ENCODE measurements at places on chromosomes 12 and 14. TPM values are rescaled to one million over a fixed set of nuclear protein-coding genes. Genes with fewer than 3 reads are reported as not detected.

Gene NID2
- 23.5 TPM for total RNA-seq

Gene APOF
- not detected for total RNA-seq

Gene CLEC2D
- total RNA-seq = 32.6 TPM

Gene DAO
- not detected for total RNA-seq

Gene OTOGL
- total RNA-seq = 0.57 TPM

Gene CLEC9A
- total RNA-seq = 0.57 TPM

Gene MYF5
- not detected for total RNA-seq

Gene AACS
- total RNA-seq = 31.4 TPM

Gene RNASE1
- total RNA-seq = 67.3 TPM

Gene TMEM132C
- total RNA-seq = 12.6 TPM

Gene DDX11
- total RNA-seq = 37.8 TPM

DNA sequence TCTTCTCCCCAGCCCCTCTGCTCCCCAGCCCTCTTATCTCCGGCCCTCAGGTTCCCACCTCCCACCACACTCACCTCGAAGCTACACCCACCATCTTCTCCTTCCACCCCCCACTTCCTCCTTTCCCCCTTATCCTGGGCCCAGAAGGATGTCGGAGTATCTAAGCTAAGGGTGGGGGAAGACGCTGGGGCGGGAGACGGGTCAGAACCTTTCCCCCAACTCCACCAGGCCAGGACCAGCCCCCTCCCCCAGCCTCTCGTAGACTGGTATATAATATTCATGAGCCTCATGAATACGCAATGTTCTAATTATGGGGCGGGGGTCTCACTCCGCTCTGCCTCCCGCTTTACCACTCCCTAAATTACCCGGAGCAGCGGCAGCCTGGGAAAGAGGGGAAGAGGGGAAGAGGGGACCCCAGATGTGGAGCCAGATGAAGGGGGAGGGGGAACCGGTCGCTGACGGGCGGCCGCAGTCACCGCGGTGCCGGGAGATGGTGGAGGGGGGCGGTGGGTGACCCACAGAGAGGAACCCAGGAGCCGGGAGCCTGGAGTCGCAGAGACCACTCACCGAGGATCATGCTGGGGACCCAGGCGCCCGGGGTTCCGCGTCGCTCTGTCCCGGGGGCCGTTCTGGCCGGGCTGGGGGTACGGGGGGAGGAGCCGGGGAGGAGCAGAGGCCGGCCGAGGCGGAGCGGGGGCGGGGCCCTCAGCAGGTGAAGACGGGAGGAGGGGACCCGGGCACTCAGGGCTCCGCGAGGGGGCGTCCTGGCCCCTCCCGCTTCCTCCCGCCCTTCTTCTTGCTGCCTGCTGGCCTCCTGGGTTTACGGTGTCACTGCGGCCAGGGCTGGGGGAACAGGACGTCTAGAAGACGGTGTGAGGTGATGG, 6.4 kb upstream of the ZNF385A start:
- peak; percentile 78 for DNase-seq

- no peak for DNase-seq
Measured at GRCh38 chr12:68868043-68868790, 60.2 kb downstream of the MDM2 start.

GRCh38 chr12:6961695-6962284, 8.7 kb downstream of the PHB2 start:
- no peak for DNase-seq

- DNase-seq = no peak
Measured at GRCh38 chr14:102964152-102964730, 41.8 kb downstream of the AMN start.

- DNase-seq = no peak
Measured at GRCh38 chr12:66210840-66211239, 21.8 kb downstream of the IRAK3 start.

DNA sequence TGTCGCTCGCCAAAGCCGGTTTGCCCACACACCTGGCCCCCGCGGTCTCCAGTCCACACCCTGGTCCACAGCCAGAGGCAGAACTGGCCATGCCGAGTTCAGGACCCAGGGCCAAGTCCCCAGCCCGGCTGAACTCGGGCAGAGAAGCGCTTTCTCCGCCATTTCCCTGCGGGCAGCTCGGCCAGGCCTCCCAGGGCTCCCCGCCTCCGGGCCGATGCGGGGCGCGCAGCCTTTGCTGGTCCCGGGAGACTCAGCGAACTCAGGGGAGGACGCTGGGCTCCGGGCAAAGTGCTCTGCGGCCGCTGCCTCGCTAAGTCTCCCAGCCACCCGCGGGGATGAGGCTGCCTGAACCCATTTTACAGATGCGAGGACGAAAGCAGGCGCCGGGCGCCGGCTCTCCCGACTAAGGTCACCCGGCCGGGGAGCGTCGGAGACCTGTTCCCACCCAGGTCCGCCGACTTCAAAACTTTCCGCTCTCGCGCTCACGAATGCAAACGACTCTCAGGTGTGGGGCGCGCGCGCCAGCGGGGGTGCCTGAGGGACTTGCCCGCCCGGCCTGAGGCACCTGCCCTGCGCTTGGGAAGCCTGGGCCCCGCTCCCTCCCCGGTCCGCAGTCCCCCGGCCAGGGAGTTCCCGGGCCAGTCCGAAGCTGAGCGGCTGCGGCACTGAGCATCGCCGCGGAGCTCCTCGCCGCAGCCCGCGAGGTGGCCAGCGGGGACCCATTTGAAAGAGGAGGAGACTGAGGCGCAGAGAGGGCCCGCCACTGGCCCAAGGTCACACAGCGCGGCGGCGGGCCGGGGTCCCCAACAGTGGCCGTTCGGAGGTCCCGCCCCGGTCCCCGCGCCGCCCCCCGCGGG, 627 bp downstream of the TESC start:
- DNase-seq = no peak

DNA sequence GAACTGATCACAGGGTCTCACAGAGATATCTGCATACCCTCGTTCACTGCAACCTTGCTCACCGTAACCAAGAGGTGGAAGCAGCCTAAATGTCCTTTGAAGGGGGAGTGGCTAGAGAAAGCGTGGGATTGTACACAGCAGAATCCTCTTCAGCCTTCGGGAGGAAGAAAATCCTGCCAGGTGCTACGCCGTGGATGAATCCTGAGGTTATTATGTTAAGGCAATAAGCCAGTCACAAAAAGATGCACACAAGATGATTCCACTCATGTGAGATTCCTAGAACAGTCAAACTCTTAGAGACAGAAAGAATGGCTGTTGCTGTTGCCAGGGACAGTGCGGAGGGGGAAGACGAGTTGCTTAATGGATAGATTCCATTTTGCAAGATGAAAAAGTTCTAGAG, 39.6 kb upstream of the SFSWAP start:
- DNase-seq = no peak

- DNase-seq = no peak
Measured at GRCh38 chr12:27732281-27732680, 21.6 kb downstream of the MRPS35 start.

DNA sequence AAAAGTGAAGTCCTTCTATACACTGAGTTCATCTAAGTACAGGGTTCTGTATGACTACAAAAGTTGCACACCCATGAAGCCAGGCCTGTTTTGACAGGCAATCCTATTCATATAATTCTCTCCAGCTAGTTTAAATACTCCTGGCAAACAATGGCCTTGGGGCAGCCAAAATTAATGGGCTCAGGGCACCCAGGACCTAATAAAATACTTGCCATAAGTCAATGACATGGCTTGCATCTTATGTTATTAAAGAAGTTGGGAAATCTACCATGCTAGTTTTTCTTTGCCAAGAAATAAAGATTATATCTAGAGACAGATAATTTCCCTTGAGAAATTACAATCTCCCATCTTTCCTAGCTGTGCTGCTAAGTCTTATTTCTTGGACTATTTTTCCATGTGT, 11.1 kb upstream of the TMTC1 start:
- no peak for DNase-seq

- DNase-seq = no peak
Measured at GRCh38 chr12:13200841-13201240, 4.3 kb downstream of the EMP1 start.

DNA sequence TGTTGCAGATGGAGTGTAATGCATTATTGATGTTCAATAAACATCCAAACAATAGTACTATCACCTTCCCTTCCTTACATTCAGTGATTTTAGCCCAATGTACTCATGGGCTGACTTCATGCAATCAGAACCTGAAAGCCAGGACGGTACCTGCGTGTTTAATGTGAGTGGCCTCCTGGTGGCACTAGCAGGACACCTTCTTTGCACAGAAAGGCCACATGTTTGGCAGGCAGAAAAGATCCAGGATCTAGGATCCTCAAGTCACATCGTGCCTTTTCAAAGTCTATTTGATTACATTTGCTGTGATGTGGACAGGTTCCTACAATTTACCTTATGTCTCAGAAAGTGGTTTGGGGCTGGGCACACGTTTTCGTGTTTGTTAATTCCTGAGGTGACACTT, 82.9 kb downstream of the NEDD1 start:
- no peak for DNase-seq

DNA sequence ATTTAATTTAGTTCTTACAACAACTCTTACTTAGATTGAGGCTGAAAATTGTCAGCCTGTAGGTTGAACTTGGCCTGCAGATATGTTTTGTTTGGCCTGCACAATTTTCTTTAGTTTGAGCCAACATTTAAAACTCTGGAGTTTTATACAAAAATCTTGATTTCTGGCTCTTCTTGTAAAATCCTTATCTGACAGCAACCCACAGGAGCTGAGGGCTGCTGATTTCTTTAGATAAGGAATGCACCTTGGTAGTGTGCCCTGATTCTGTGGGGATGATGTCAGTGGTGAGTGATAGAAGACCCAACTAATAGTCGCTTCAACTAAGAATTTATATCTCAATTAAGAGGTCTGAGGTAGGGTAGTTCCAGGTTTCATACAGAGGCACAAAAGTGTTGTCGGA, 49.5 kb downstream of the SOCS2 start:
- no peak for DNase-seq

GRCh38 chr14:51895375-51895774, 35.0 kb downstream of the GNG2 start:
- DNase-seq = no peak

- no peak for DNase-seq
Measured at GRCh38 chr12:19544353-19544752, 105.1 kb downstream of the AEBP2 start.

DNA sequence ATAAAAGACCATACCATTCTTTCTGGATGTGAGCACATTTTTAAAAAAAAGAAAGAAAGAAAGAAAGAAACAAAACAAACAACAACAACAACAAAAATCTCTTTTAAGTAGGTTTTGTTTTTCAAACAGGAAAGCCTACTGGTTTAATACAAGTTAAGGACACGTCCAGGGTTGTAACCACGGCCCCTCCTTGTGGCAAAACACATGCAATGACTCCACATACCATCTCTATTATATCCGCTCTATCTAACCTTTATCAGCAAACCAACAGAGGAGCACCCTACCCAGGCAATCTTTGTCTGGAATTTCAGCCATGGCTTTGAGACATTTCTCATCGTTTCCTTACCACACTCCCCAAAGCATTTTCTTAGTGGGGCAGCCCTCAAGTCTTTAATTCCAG, 360.5 kb upstream of the TMPO start:
- DNase-seq = peak; percentile 47

GRCh38 chr14:35631071-35631805, 97.3 kb downstream of the INSM2 start:
- DNase-seq = no peak

DNA sequence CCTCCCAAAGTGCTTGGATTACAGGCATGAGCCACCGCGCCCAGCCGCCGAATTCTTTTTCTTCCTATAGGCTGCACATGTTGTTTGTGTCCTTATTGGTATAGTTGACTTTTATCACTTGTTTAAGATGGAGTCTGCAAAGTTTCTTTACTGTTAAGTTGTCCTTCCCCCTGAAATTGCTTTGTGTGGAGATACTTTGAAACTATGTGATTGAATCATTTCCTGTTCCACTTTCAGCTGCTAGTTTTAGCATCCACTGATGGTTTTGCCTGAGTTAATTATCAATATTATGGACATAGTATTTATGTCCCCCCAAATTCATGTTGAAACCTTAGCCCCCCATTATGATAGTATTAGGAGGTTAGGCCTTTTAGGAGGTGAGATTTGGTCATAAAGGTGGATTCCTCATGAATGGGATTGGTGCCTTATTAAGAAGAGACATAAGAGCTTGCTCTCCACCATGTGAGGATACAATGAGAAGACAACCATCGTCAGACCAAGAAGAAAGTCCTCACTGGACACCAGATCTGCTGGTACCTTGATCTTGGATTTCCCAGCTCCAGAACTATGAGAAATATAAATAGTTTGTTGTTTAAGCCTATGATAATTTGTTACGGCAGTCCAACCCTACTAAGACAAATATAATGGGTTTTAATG, 34.9 kb downstream of the PPHLN1 start:
- no peak for DNase-seq

DNA sequence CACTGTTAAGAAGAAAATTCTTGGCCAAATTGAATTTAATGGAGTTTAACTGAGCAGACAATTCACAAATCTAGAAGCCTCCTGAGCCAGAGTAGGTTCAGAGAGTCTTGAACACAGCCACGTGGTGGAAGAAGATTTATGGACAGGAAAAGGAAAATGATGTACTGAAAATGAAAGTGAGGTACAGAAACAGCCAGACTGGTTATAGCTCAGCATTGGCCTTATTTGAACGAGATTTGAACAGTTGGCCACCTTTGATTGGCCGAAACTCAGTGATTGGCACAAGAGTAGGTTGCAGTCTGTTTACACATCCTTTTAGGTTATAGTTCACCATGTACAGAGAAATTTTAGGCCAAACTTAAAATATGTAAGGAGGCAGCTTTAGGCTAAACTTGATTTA, 9.9 kb downstream of the OAS2 start:
- no peak for DNase-seq

DNA sequence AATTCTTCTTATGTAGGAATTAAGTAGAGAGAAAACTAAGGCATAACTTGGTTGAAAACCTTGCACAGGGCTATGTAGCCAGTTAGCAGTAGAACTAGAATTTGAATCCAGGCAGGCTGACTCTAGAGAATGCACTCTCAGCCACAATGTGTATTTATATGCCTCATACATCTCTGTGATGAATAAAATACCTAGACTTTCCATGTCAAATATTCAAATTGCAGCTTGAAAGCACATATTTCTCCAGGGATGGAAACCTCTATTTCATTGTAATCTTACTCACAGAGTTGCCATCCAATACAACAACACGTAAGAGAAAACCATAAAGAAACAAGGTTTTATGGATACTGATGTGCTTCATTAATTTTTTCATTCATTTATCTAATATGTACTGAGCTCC, 256.0 kb upstream of the FLRT2 start:
- no peak for DNase-seq

DNA sequence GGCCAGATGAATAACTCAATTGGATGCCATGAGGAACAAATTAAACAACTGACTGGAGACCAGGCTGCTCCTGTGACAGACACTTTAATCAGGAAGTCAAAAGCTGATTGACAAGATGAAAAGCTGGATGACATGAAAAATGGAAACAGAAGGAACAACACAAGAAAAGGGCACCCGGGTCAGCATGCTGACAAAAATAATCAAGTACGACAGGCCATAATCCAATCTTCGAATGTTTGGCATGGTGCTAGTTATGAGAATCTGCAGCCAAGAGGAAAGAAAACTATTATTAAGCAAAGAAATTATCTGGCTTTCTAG, 544.7 kb downstream of the ETNK1 start:
- DNase-seq = no peak

- DNase-seq = no peak
Measured at GRCh38 chr14:64767215-64767964, 63.2 kb downstream of the PLEKHG3 start.

GRCh38 chr12:3750616-3751015, 2.3 kb downstream of the CRACR2A start:
- DNase-seq = peak; percentile 12

- DNase-seq = no peak
Measured at GRCh38 chr12:109625749-109626377, 52.3 kb downstream of the MVK start.

GRCh38 chr12:132162508-132163031, 18.3 kb downstream of the NOC4L start:
- no peak for DNase-seq
